ENCODE measurements at places on chromosomes 3 and 15. TPM values are rescaled to one million over a fixed set of nuclear protein-coding genes. Genes with fewer than 3 reads are reported as not detected.

DNA sequence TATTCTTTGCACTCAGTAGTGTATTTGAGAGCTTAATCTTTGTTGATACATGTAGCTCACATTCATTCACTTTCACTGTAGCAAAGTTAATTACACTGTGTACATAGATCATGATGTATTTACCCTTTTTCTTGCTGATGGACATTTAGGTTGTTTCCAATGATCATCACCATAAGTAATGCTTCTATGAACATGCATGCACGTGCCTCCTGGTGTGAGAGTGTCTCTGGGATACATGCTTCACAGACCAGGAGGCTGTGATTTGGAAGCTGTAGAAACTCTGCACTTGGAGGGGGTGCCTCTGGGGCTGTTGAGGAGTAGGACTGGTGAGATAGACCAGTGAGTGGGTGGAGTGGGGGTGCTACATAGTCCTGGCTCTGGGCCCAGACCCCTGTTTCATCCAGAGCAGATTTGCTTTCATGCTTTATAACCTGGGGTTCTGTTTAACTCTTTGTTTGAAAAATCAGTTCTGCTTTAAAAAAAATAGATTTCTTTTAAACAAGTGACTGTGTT is 18.2 kb upstream of the SMAD3 start:
- H3K4me1 ChIP-seq: peaks cover 25% of the 10 kb centered on the region
- no peak overlapping the region for H3K4me3 ChIP-seq
- no peaks in the 10 kb centered on the region for H3K36me3 ChIP-seq

DNA sequence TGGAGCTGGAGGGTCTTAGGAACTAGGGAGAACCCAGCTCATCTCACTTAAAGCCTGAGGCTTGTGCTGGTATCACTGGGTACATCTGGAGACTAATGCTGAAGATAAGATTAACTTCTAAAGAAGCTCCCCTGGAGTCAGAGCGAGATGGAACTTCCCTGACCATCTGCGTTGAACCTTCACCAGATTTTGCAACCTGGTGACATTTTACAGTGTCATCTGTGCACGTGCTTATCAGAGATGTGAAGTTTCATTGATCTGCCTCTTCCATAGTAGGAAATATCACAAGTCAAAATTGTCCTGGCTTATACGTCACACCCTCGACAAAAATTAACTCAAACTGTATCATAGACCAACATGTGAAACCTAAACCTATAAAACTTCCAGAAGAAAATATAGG is 395.5 kb downstream of the SHQ1 start:
- H3K36me3 ChIP-seq: no peaks in the 10 kb centered on the region
- H3K27me3 ChIP-seq: no peaks in the 10 kb centered on the region
- H3K4me1 ChIP-seq: no peaks in the 10 kb centered on the region
- no peak overlapping the region for H3K4me3 ChIP-seq

- no peak for DNase-seq
- no peak overlapping the region for H3K4me3 ChIP-seq
- no peaks in the 10 kb centered on the region for H3K36me3 ChIP-seq
- no peaks in the 10 kb centered on the region for H3K27me3 ChIP-seq
- H3K4me1 ChIP-seq: peaks cover 9% of the 10 kb centered on the region
Measured at GRCh38 chr3:149481056-149481455, 6.6 kb downstream of the TM4SF4 start.

GRCh38 chr15:30830961-30831360 is 72.8 kb upstream of the FAN1 start:
- H3K27me3 ChIP-seq: no peaks in the 10 kb centered on the region
- no peak for DNase-seq
- H3K27ac ChIP-seq: no peak overlapping the region
- H3K36me3 ChIP-seq: no peaks in the 10 kb centered on the region
- H3K4me3 ChIP-seq: no peak overlapping the region

DNA sequence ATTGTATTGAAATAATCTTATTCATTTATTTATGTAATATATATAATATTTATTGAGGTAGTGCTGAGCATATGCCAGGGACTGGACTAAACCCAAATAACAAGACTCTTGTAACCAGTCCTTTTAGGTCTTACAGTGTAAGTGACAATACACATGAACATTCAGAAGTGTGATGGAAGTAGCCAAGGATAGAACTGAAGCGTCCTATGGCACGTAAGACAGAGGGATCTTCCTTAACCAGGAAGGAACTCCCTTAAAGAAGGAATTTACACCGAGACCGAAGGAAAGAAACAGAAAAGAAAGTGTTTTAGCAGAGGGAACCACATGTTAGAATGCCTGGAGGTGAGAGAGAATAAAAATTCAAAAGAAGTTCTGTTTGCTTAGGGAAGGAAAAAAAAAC is 23.6 kb upstream of the CLDN1 start:
- no peak overlapping the region for H3K27ac ChIP-seq
- H3K4me1 ChIP-seq: no peaks in the 10 kb centered on the region
- H3K4me3 ChIP-seq: no peak overlapping the region
- no peak for DNase-seq

DNA sequence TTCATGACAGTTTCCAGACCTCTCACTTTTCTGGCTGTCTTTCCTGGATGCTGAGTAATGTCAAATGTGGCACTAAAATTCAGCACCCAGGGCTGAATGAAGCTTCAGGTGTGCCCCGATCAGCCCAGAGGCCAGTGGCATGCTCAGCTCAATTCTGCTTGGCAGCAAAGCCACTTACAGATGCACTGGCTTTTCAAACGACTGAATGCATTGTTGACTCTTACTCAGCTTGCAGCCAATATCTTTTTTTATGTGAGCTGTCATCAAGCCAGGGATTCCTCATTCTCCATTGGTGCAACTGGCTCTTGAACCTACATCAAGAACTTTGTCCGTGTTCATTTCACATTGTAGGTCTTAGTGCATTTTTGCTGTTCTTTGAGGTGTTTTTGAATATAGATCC is 60.7 kb downstream of the ZDHHC19 start:
- H3K27ac ChIP-seq: peak overlapping the region; percentile 10
- no peaks in the 10 kb centered on the region for H3K27me3 ChIP-seq
- H3K36me3 ChIP-seq: no peaks in the 10 kb centered on the region
- peaks cover 4% of the 10 kb centered on the region for H3K4me1 ChIP-seq

DNA sequence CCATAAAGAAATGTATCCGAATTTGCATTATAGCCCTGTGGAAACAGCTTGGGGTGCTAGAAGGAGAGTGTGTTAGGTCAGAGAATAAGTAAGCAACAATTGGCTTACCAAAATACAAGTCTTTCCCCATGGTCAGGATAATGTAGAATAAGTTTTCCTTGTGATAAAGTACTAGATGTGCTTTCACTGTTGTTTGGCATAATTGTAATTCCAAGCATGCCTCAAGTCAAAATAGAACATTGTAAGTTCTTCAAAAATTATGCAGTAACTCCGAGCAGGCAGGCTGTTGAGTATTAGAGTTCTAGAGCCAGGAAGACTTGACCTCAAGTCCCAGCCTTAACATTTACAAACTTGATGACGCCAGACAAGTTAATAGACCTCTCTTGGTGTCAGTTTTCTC is 242.0 kb downstream of the TUSC7 start:
- H3K4me1 ChIP-seq: no peaks in the 10 kb centered on the region
- H3K36me3 ChIP-seq: no peaks in the 10 kb centered on the region
- H3K27ac ChIP-seq: no peak overlapping the region
- H3K27me3 ChIP-seq: no peaks in the 10 kb centered on the region
- H3K4me3 ChIP-seq: no peak overlapping the region

- H3K4me3 ChIP-seq: no peak overlapping the region
- H3K4me1 ChIP-seq: peaks cover 11% of the 10 kb centered on the region
- DNase-seq: no peak
- H3K27ac ChIP-seq: no peak overlapping the region
Measured at GRCh38 chr3:160945336-160945735, 159.8 kb downstream of the B3GALNT1 start.

- H3K4me1 ChIP-seq: no peaks in the 10 kb centered on the region
- H3K27me3 ChIP-seq: no peaks in the 10 kb centered on the region
- H3K27ac ChIP-seq: no peak overlapping the region
- H3K36me3 ChIP-seq: no peaks in the 10 kb centered on the region
- DNase-seq: no peak
Measured at GRCh38 chr15:53917109-53917508, 61.1 kb upstream of the UNC13C start.

GRCh38 chr3:37545479-37545878 is 316.2 kb upstream of the CTDSPL start:
- H3K4me1 ChIP-seq: peaks cover 26% of the 10 kb centered on the region
- no peak overlapping the region for H3K27ac ChIP-seq
- DNase-seq: no peak

GRCh38 chr3:131221731-131222130 is 159.8 kb upstream of the NUDT16 start:
- no peak overlapping the region for H3K4me3 ChIP-seq
- DNase-seq: no peak
- H3K36me3 ChIP-seq: no peaks in the 10 kb centered on the region
- no peak overlapping the region for H3K27ac ChIP-seq
- H3K4me1 ChIP-seq: no peaks in the 10 kb centered on the region

- no peak for DNase-seq
- no peaks in the 10 kb centered on the region for H3K27me3 ChIP-seq
- no peak overlapping the region for H3K27ac ChIP-seq
- no peak overlapping the region for H3K4me3 ChIP-seq
Measured at GRCh38 chr15:93424131-93424530, 335.1 kb upstream of the RGMA start.

- DNase-seq: no peak
- H3K27me3 ChIP-seq: peaks cover 34% of the 10 kb centered on the region
- H3K36me3 ChIP-seq: no peaks in the 10 kb centered on the region
- H3K27ac ChIP-seq: no peak overlapping the region
- no peak overlapping the region for H3K4me3 ChIP-seq
Measured at GRCh38 chr3:14605067-14605466, 46.5 kb upstream of the CCDC174 start.

GRCh38 chr3:155391551-155391958 is 98.1 kb upstream of the STRIT1 start:
- no peak overlapping the region for H3K27ac ChIP-seq
- H3K36me3 ChIP-seq: no peaks in the 10 kb centered on the region
- DNase-seq: peak; percentile 45
- no peaks in the 10 kb centered on the region for H3K27me3 ChIP-seq
- no peak overlapping the region for H3K4me3 ChIP-seq

DNA sequence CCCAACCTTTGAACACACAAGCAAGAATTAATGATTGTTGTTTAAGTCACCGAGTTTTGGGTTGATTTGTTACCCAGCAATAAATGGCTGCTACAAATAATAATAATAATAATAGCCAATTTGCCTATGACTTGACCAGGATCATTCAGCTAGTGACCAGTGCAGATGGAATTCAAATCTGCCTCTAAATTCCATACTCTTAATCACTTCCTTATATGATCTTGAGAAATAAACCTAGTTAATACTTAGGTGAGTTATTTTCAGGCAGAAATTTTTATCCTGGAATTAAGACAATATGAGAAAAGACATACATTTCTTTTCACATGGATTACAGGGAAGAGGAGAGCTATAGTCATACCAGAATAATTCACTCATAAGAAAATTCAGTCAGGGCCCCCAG is 116.0 kb upstream of the GALNT15 start:
- peaks cover 64% of the 10 kb centered on the region for H3K4me1 ChIP-seq
- H3K27me3 ChIP-seq: no peaks in the 10 kb centered on the region
- DNase-seq: no peak

FBLN2 gene
- total RNA-seq: 45.7 TPM

FAM3D gene
- not detected for total RNA-seq

SAXO2 gene
- not detected for total RNA-seq

CLDN11 gene
- 0.97 TPM for total RNA-seq

LYSMD2 gene
- 7.1 TPM for total RNA-seq

FGD5 gene
- total RNA-seq: 5.0 TPM

Data from gastrocnemius medialis (tissue), 4 donors.